ENCODE measurements at places on chromosomes 2 and 18.
A peak's percentile ranks its signal among the peaks of the same experiment; 100 is the strongest.

DNA sequence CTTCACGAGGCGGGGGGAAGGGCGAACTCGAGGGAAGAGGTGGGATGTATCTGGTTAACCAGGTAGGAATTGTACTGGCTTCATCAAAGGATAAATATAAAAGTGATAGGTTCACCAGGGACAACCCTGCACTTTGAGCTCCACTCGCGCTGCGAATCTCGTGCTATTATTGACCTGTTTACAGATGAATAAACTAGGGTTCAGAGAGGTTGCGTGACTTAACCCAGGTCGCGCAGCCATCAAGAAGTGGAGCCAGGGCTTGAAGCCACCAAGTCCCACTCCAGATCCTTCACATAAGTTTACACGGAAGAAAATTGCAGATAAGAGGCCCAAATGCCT, 1.4 kb upstream of the CYP1B1 start:
- no peak for DNase-seq

GRCh38 chr2:219523031-219523671, 8.9 kb downstream of the ASIC4 start:
- no peak for DNase-seq

- no peak for DNase-seq
Measured at GRCh38 chr2:235966396-235966795, 201.8 kb downstream of the GBX2 start.

DNA sequence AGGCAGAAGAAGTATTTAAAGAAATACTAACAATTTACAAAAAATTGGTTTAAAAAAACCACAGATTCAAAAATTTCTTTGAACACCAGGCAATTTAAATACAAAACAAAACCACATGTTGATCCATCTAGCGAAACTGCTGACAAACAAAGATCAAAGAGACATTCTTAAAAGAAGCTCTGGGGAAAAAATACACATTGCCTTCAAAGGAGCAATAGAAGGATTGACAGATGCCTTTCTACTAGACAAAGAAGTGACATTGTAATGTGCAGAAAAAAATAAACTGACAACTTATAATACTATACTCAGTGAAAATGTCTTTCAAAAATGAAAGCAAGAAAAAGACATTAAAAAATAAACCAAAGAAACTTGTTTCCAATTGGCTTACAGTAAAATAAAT, 12.6 kb upstream of the EIF2AK3 start:
- DNase-seq, result peak; percentile 70

- no peak for DNase-seq
Measured at GRCh38 chr2:46366668-46367052, 69.5 kb downstream of the EPAS1 start.

GRCh38 chr2:210046851-210047500, 44.5 kb downstream of the RPE start:
- DNase-seq, result no peak

DNA sequence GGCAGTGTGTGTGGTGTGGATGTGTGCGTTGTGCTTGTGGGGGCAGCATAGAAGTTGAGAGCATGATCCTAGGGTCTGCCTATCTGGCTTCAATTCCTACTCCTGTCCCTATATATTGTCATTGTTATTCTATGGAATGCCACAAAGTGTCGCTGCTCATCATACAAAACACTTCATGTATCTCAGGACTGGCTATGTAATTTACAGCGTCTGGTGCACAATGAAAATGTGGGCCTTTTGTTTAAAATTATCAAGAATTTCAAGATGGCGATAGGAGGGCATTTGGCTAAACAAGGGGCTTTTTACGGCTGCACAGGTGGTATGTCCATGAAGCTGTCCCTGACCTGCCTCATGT, 3.4 kb downstream of the SERPINB2 start:
- DNase-seq, result peak; percentile 27

DNA sequence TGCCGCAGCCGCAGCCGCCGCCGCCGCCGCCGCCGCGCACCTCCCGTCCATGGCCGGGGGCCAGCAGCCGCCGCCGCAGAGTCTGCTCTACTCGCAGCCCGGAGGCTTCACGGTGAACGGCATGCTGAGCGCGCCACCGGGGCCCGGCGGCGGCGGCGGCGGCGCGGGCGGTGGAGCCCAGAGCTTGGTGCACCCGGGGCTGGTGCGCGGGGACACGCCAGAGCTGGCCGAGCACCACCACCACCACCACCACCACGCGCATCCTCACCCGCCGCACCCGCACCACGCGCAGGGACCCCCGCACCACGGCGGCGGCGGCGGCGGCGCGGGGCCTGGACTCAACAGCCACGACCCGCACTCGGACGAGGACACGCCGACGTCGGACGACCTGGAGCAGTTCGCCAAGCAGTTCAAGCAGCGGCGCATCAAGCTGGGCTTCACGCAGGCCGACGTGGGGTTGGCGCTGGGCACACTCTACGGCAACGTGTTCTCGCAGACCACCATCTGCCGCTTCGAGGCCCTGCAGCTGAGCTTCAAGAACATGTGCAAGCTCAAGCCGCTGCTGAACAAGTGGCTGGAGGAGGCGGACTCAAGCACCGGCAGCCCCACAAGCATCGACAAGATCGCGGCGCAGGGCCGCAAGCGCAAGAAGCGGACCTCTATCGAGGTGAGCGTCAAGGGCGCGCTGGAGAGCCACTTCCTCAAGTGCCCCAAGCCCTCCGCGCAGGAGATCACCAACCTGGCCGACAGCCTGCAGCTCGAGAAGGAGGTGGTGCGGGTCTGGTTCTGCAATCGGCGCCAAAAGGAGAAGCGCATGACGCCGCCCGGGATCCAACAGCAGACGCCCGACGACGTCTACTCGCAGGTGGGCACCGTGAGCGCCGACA, 2.4 kb downstream of the POU3F3 start:
- DNase-seq, result peak; percentile 18

DNA sequence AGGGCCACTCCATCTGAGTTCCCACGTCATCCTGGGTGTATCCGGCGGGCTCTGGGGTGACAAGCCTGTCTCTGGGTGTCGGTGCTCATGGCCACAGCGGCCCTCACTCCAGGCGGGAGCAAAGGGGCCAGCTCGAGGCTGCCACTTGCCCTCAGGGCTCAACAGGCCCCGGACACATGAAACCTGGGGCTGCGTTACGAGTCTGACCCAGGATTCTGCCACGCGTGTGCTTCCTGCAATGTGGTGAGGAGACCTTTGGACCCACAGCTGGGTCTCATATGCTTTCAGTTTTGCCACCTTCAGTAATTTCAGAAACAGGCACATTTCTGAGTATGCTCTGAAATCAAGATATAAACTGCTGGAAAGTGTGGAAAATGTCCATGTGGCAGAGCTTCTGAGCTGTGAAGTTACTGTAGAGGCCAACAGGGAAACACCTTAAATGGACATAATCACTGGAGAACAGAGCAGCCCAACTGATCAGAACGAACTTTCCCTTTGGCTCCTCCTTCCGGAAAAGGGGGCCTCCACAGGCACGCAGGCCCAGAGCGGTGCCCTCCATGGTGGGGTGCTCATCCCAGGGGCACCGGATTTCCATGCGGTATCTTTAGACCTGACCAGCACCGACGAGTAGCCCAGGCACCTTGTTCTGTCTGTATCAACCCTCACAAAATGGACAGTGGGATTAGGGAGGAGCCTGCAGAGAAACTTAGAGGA, 14.1 kb downstream of the PER2 start:
- DNase-seq, result no peak

GRCh38 chr2:88698027-88698413, 6.5 kb downstream of the RPIA start:
- no peak for DNase-seq

GRCh38 chr18:74519320-74520095, 14.8 kb upstream of the CNDP1 start:
- DNase-seq, result no peak

- no peak for DNase-seq
Measured at GRCh38 chr2:142153601-142154000, 22.8 kb upstream of the LRP1B start.

DNA sequence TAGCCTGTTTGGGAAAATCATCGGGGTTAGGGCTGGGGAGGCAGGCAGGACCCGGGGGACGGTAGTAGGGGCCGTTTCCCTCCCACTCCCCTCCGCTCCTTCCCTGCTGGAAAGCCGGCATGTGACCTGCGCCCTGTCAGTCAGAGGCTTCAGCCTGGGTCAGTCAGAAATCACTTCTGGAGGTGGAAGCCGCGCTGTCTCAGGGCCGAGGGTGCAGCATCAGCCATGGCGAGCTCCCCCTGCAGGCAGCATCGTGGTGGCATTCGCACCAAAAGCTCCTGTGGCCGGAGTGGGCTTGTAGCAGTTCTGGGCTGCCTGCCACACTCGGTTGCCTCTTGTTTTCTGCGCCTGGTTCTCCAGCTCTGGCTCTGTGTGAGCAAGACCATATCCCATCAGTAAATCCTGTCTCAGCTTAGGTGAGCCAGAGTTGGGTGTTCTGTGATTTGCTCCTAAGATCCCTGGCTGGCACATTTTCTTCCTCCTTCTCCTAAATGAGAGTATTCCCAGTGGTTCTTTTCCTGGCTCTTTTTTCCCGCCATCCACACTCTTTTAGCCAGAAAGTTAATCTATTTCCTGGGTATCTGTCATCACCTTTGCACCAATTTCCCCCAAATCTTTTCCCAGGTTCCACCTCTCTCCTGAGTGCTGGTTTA, 123.9 kb upstream of the CD302 start:
- peak; percentile 50 for DNase-seq

DNA sequence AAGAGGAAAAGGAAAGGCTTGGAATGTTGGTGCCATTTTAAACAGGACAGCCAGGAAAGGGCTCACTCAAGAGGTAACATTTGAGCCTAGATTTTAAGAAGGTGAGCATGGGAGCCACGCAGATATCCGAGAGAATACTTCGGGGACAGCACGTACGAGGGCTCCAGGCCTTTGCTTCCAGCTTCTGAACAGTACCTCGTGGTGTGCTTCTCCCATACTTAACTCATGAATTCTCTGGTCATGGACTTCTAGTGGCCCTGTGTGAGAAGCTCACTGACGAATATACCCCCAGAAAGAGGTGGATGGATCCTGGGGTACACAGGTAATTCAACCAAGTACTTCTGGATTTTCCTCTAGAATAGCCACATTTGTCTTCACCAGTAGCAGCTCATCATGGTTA, 2.7 kb upstream of the VIT start:
- DNase-seq, result no peak

- DNase-seq, result no peak
Measured at GRCh38 chr2:197700960-197701359, 4.2 kb upstream of the MARS2 start.

DNA sequence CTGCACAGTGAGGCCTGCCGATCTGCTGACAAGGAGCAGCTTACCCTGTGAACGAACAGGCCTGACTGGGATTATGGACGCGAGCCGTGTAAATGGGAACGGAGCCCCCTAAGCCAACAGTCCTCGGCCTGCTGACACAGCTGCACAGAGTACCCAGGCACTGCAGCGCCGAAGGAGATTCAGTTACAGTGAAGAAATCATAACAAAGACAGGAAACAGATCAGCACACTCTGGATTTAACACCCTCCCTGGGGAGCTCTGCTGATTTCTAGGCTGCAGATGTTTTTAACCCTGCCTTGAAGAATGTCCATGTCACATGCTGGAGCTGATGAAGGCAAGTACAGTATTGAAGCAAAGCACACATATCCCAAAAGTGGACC, 43.4 kb downstream of the COLEC12 start:
- DNase-seq, result no peak

DNA sequence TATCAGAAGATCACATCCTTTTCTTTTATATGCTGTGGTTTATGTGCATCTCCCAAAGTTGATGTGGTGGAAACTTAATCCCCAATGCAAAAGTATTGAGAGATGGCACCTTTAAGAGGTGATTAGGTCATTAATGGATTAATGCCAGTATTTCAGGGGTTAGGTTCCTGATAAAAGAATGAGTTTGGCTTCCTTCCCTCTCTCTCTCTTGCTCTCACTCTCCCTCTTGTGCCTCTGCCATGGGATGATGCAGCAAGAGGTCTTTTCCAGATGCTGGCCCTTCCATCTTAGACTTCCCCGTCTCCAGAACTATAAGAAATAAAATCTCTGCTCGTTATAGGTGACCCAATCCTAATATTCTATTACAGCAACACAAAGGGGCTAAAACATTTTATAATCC, 85.0 kb downstream of the TTC27 start:
- DNase-seq, result no peak

- DNase-seq, result no peak
Measured at GRCh38 chr18:33578518-33579348, 714 bp downstream of the ASXL3 start.

DNA sequence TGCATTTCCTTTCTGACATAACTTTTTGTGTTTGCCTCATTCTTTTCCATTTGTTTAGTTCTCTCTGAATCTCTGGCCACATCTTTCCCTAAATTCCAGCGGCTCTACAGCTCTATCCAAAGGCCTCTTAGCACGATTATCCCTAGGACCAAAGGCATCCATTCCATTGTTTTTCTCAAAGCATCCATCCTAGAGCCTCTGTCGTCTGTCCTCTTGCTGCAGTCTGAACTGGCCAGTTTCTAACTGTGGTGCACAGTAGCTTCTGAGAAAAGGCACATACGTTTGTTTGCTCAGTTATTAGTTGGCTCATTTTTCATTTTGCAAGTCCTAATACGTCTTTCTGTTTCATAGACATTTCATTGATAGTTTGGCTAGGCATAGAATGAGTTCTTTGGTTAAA, 45.7 kb upstream of the TCF7L1 start:
- DNase-seq, result no peak

- no peak for DNase-seq
Measured at GRCh38 chr2:62034715-62035114, 129.2 kb downstream of the COMMD1 start.

GRCh38 chr2:14790041-14790640, 157.6 kb downstream of the LRATD1 start:
- no peak for DNase-seq

DNA sequence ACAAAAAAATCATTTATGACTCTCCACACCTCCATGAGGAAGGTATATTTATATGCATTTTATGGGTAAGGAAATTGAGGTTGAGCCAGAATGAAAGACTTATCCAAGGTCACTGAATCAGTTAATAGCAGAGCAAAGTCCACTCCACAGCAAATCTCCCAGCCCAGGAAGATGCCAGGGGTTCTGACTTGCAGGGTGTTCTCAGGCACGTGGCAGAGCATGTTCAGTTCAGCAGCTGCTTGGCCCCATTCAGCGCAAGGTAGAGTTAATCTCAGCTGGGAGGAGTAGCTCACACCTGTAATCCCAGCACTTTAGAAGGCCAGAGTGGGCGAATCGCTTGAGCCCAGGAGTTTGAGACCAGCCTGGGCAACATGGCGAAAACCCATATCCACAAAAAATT, 17.8 kb upstream of the DGKD start:
- DNase-seq, result no peak

DNA sequence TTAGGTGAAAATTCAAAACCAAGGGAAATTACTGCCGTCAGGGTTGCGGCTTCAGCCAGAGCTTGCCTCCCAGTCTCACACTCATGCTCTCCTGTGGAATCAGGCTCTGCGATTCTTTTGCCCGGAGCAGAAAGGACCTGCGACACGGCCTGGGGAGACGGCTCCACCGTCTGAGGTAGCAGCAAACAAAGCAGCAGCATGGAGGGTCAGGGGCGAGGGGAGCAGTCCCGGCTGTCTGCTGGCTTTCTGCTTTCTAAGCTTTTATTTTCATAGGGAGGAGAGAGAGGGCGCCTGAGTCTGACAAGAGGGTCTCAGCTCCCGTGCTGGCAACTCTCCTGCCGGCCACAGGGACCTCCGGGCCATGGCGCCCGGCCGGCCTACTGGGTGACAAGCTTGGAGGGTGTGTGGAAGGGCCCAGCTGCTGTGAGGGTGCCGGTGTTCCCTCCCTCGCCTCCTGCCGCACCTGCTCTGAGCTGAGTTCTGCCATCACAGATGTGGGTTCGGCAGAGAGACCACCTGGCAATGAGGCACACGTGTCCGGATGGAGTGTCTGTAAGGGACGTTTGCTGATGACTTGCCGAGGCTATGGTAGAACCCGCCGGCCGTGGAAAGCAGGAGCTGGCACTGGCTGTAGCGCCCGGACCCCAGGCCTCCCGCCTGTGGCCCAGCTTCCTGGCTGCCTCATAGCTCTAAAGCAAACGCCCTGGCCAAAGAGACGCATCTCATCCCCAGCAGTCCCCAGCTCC, 66.2 kb upstream of the CTDP1 start:
- DNase-seq, result no peak

All from SW480 (cell line).